ENCODE measurements at places on chromosomes 13 and 19.

DNA sequence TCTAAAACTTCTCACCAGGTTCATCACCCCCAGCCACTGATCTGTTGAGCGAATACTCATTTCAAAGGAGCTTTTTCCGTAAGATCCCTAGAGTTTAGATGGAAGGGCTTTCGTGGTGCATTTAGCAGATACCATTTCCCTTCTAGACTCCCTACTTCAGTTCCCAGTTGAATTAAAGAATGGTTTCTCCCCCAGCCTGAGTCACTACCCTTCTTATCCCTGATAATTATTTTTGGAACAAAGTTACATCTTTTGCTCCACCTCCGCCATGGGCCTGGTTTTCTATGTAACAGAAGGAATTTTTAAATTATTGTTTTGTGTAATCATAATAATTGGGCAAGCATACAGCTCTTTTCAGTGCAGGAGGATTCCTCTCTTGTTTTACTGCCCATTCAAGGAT is 22.0 kb downstream of the USPL1 start:
- DNase-seq, result no peak

DNA sequence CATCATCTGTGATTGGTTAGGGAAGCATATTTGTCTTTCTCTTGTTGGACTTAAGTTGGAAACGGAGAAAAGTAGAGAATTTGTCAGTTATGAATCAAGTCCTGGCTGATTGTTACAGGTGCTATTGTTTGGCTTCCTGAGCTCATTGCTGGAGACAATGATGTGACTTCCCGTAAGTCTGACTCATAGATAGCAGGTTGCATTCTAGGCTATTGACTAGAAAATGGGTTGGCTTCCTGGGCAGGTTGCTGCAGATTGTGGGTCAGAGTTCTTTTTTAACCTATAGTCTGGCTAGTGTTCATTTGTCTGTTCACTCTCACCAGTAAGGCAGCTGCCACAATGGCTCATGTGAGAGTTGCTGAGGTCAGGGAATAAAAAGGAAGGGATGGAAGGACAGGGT is 101.5 kb downstream of the CCNA1 start:
- DNase-seq, result no peak

- no peak for DNase-seq
These were observed 48.7 kb downstream of the ESD start for GRCh38 chr13:46748300-46748699.

- DNase-seq, result no peak
These were observed 506 bp upstream of the AP1M1 start for GRCh38 chr19:16197188-16197621.

DNA sequence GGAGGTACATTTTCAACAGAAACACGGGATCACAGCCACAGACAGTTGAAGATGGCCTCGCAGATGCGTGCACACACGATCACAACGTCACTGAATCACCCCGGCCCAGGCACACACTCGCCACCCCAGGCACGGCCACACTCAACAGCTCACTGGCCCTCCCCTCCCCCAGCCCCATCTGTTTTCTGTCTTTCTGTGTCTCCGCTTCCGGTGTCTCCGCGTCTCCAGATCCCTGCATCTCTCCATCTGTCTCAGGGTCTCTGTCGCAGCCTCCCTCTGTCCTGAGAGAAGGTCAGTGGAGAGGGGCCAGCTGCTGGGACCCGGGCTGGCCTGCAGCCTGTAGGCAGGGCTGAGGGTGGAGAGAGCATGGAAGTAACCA is 3.8 kb upstream of the ATP1A3 start:
- no peak for DNase-seq

- DNase-seq, result no peak
These were observed 99.3 kb downstream of the EPSTI1 start for GRCh38 chr13:42892760-42893159.

DNA sequence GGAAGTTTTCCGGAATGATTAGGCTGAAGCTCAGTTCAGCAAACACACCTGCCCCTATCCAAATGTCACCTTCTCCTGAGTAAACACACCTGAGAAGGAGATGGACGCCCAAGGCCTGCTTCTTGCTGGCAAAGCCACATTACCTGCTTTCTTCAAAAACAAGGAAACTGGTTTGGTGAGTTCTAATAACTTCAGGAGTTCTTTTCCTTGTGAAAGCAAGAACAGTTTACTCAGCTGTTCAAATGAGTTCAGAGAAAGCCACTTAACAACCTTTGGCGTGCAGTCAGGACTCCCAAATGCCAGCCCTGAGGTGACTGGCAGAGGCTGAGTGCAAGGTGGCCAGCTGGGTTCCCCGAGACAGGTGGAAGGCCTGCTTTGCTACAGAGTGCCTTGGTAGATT is 160.5 kb downstream of the STK24 start:
- DNase-seq, result no peak

DNA sequence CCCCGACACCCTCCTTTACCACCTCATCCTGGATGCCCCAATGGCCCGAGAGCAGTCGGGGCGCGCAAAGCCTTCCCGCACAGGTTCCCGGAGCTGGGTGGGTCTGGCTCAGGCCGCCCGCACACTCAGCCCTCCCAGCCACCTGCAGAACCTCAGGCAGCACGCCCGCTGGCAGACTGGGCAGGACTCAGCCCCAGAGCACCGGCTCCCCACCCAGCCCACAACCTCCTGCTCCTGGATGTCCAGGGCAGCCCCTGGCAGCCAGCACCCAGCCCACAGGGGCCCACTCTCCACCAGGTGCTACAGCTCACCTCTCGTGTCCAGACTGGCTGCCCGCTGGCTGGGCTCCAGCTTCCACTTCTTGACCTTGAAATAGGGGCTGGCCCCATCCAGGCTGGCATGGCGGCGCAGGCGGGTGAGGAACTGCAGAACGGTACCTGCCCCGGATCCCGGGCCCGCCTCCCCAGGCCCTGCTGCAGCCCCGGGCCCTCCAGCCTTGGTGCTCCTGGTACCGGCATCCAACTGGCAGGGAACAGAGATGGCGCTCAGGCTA is 4.6 kb downstream of the CBARP start:
- no peak for DNase-seq

DNA sequence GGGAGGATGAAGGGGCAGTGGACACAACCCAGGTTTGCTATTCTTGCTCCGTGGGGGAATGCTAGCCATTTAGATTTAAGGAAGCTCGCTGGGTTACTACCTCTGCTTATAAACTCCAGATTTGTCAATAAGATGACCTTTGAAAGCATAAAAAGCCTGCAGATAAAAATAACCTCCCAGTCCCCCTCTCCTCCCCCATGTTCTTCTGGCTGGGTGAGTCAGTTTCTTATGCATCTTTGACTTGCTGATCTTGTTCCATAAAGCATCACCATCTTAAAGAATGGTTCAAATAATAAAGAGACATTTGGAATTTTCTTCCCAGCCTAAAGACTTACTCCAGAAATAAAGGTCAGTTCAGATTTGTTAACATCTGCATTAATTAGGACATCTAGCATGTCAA is 118.3 kb upstream of the RNF113B start:
- no peak for DNase-seq

DNA sequence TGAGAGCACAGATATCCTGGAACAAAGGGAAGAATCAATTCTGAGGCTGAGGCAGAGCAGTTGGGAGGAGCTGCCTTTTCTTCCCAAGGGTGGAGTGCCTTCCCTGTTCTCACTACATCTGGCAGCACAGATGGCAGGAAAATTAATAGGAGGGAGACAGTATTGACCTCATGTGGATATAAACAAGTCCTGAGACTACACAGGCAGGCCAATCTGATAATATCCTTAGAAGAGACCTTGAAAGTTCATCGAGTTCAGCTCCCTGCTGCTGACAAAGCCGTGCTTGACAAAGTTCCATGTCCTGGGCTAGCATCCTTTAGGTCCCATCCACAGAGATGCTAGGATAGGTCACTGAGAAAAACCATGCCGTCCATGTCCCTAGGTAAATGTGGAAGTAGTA is 1451.5 kb downstream of the EFNB2 start:
- DNase-seq, result no peak

GRCh38 chr13:45108716-45109101 is 11.6 kb upstream of the GTF2F2 start:
- no peak for DNase-seq

GRCh38 chr13:108037348-108037747 is 178.0 kb downstream of the LIG4 start:
- no peak for DNase-seq

DNA sequence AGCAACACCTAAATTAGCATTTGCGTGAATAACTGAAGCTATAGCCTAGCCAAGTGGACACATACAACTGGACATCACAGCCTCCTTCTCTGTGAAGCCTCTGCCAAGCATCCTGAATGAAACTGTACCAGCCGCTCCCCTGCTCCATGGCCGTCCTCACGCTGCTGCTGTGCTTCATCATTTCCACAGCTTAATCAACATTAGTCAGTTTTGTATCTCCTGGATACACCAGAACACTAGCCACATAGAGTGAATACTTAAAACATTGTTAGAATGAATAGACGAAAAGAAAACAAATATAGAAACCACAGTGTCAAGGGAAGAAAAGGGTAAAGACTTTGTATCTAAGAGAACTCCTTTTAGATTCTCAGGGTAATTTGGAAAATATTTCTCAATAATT is 1526.9 kb downstream of the EFNB2 start:
- no peak for DNase-seq

GRCh38 chr13:50290186-50290585 is 274.9 kb downstream of the KCNRG start:
- no peak for DNase-seq

GRCh38 chr13:47119575-47120235 is 222.9 kb upstream of the HTR2A start:
- DNase-seq, result no peak

GRCh38 chr19:49530708-49531107 is 2.9 kb downstream of the RCN3 start:
- no peak for DNase-seq

GRCh38 chr13:110042253-110042950 is 256.0 kb upstream of the IRS2 start:
- DNase-seq, result no peak

GRCh38 chr13:48188131-48188530 is 44.9 kb upstream of the ITM2B start:
- DNase-seq, result no peak

GRCh38 chr13:109842212-109842920 is 56.0 kb upstream of the IRS2 start:
- DNase-seq, result no peak

DNA sequence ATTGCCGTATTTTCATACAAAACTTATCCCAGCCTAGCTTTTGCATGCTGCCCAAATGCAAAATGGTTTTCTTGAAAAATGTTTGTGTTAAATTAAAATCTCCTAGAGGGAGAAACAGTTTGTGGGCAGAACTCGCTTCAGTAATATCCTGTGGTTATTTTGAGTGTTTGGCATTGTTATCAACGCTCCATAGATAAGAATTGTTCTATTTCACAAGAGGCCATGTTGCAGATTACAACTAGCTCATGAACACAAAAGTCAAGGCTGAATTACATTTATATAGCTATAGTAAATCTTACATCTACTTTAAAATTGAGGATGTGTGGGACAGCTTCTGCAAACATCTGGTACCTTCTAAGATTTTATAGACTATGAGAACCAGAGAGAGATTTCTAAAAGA is 447.9 kb downstream of the DCT start:
- no peak for DNase-seq

DNA sequence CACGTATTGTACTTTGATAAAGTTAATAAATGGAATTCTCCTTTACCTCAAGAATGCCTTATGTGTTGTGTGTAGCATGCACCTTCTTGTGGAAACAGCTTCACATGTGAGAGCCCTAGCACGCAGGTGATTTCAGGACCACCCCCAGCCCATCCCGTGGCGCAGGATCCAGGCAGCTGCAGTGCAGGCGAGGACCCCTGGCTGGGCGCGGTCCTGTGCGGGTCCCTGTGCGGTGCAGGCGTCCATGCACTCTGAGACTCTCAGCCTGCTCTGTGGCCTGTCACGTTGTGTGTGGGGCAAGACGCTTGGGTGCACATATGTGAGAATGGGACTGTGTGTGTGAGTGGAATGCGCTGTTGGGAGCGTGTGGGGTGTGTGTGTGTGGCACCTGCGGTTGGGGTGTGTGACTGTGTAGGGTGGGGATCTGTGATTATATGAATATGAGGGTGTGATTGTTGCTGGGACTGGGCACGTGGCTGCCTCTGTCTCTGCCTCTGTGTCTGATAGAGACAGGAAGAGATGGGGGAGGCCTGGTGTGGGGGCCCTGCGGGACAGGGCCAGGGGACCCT is 30.8 kb downstream of the WTIP start:
- DNase-seq, result no peak

GRCh38 chr13:22114630-22115311 is 443.9 kb downstream of the FGF9 start:
- DNase-seq, result peak; percentile 15

GRCh38 chr13:39655041-39655568 is 357 bp upstream of the COG6 start:
- no peak for DNase-seq

- no peak for DNase-seq
These were observed 1189.7 kb downstream of the EFNB2 start for GRCh38 chr13:105345730-105346129.

DNA sequence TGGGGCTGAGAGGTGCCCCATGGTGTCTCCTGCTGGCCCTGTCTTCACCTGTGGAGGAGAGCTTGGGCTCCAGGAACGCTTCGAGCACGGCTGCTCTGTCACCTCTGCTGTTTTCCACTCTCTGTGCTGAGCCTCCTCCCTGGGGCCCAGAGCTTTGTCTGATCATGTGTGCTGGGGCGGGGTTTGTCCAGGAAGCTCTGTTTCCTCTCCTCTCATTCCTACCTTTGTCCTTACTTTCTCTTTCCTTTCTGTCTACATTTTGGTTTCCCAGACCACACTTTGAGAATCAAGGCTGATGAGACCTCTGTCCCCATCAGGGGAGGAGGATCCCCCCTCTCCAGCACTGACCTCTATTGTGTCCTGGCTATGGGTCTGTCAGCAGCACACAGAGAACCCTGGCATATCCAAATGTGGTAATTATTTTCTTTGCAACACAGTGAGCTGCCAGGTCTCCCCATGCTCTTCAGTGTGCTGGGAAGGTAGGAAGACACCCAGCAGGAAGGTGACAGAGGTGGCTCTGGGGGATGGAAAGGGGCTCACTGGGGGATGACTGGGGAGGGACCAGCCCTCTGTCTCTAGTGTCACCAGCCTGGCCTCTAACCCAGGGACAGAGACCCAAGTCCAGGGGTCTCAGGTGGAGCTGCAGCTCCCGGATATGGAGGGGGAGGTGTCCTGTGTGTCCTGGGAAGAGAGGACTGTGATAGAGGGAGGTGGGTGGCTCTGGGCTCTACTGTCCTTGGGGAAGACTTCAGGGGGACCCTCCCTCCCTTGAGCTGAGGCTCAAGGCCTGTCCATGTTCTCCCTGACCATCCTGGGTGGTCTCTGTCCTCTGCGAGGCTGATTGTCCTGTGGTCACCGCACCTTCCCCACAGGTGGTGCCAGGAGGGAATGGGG is at the start of gene CEACAM1:
Gene CEACAM1, minus strand, starts transcription at position 128 of the 894 bp plus-strand sequence. Its CDS starts 107 bp downstream, at position 21.
- no peak for DNase-seq
